ENCODE measurements at places on chromosomes 4 and X. TPM values are rescaled to one million over a fixed set of nuclear protein-coding genes. Genes with fewer than 3 reads are reported as not detected.

- DNase-seq = no peak
- no peaks in the 10 kb centered on the region for H3K4me1 ChIP-seq
- no peak overlapping the region for H3K27ac ChIP-seq
These were observed 35.5 kb upstream of the SMAD1 start for GRCh38 chr4:145446184-145446583.

GRCh38 chr4:2281575-2282343 lies 19.9 kb upstream of the MXD4 start:
- H3K27me3 ChIP-seq = no peaks in the 10 kb centered on the region
- H3K4me1 ChIP-seq = peaks cover 47% of the 10 kb centered on the region
- H3K27ac ChIP-seq = peak overlapping the region; percentile 87
- peak; percentile 94 for DNase-seq
- H3K36me3 ChIP-seq = no peaks in the 10 kb centered on the region

Gene ARHGAP6
- not detected for total RNA-seq

Gene CRMP1
- not detected for total RNA-seq

DNA sequence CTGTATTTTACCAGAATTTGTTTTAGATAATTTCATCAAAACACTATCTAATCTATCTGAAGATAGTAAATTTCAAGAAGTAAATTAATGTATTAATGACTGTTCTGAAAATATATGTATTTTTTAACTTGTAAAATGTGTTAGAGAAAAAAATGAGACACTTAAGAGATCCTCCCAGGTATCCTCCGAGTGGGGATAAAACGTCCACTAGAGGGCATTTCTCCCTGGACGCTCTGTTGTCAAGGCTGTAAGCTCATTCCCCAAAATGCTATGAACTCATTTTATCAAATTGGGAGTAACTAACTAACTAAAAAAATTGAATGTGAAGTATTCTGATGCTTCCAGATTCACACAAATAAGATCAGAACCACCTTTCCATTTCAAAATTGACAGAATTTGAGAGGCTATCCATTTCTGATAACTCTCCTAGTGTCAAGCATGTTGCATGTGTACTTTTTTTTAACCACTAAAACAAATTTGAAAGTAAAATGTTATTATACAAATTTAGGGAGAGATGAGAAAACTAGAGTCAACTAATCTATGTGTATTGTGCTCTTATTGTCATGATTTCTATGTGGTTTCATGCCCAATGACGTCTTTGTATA lies 337.3 kb upstream of the HS3ST1 start:
- no peak overlapping the region for H3K4me3 ChIP-seq
- H3K27me3 ChIP-seq = no peaks in the 10 kb centered on the region
- DNase-seq = no peak
- no peak overlapping the region for H3K27ac ChIP-seq
- H3K4me1 ChIP-seq = no peaks in the 10 kb centered on the region
- H3K36me3 ChIP-seq = no peaks in the 10 kb centered on the region

DNA sequence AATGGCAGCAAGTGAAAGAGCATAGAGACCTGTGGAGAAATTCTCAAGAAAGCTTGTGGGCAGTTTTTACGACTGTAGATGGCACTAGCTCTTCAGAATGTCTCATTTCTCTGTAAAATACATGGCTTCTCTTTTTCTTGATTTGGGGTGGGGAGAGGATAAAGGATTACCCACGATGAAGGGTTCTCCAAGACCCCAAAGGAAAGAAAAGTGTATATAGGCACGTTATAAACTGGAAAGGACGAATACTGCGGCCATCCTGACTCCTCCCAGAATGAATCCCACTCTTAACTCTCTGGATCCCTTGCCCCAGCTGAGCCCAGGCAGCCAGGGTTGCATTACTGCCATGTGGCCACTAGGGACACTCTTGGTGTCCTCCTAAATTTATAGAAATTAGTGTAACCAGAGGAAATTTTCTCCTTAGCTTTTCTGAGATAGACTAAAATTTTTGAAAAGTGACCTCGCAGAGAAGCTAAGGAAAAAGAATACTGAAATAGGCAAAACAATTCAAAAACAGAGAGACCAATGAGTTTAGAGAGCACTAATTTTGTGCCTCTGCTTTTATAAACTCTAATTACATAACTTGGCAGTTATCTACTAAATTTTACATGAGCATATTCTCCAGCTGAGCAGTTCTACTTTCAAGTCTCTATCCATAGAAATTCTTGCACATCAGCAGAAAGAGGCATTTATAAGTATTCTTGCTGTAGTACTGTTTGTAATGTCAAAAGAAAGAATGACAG lies 37.8 kb upstream of the PCDH19 start:
- no peaks in the 10 kb centered on the region for H3K4me1 ChIP-seq
- no peaks in the 10 kb centered on the region for H3K36me3 ChIP-seq
- no peak for DNase-seq
- H3K4me3 ChIP-seq = no peak overlapping the region

- peaks cover 12% of the 10 kb centered on the region for H3K36me3 ChIP-seq
- no peaks in the 10 kb centered on the region for H3K27me3 ChIP-seq
- peaks cover 13% of the 10 kb centered on the region for H3K4me1 ChIP-seq
- no peak overlapping the region for H3K4me3 ChIP-seq
- DNase-seq = no peak
These were observed 5.5 kb downstream of the SAT1 start for GRCh38 chrX:23788521-23788920.

DNA sequence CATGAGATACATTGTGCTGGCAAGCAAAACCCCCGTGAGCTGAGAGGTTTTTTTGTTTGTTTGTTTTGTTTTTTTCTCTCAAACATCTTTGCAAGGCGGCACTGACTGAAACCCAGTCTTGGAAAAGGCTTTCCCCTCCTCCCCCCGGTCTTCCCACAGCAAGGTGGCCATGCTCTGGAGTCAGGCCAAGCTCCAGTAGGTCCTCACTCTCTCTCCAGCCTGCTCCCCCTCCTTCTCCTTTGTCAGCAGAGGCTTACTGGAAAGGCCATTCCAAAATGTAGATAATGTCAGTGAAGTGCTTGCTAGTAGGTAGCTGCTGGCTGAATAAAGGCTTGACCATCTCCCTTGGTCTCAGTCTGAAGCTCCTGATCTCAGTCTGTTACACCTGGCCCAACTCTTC lies 32.6 kb downstream of the FRMPD3 start:
- no peak overlapping the region for H3K4me3 ChIP-seq
- H3K4me1 ChIP-seq = no peaks in the 10 kb centered on the region
- no peak for DNase-seq
- H3K27ac ChIP-seq = no peak overlapping the region
- no peaks in the 10 kb centered on the region for H3K27me3 ChIP-seq

- no peaks in the 10 kb centered on the region for H3K36me3 ChIP-seq
- H3K4me1 ChIP-seq = no peaks in the 10 kb centered on the region
- H3K27me3 ChIP-seq = no peaks in the 10 kb centered on the region
- H3K27ac ChIP-seq = no peak overlapping the region
These were observed 408.2 kb downstream of the SMARCA1 start for GRCh38 chrX:129115104-129115503.

Measured in CD8-positive, alpha-beta memory T cell (primary cell).